ENCODE measurements at places on chromosomes 5 and 9. TPM values are rescaled to one million over a fixed set of nuclear protein-coding genes. Genes with fewer than 3 reads are reported as not detected.

The PAEP gene
- total RNA-seq, result not detected

The BASP1 gene
- total RNA-seq, result 53.4 TPM

The SLC34A3 gene
- total RNA-seq, result not detected

The CACNA1B gene
- 0.08 TPM for total RNA-seq

The NFIB gene
- 24.0 TPM for total RNA-seq

The FCN2 gene
- not detected for total RNA-seq

The AJM1 gene
- 0.90 TPM for total RNA-seq

The NXNL2 gene
- total RNA-seq, result 0.45 TPM

The GABRG2 gene
- not detected for total RNA-seq

Data from smooth muscle cell of the coronary artery (primary cell).